ENCODE measurements at places on chromosomes 13 and 19.

- DNase-seq, result no peak
- H3K27ac ChIP-seq, result no peak overlapping the region
- H3K36me3 ChIP-seq, result no peaks in the 10 kb centered on the region
- no peaks in the 10 kb centered on the region for H3K4me1 ChIP-seq
- H3K27me3 ChIP-seq, result no peaks in the 10 kb centered on the region
These were observed 175.8 kb downstream of the DCT start for GRCh38 chr13:94303644-94304174.

- peaks cover 86% of the 10 kb centered on the region for H3K36me3 ChIP-seq
- DNase-seq, result no peak
- H3K4me1 ChIP-seq, result peaks cover 15% of the 10 kb centered on the region
- no peak overlapping the region for H3K27ac ChIP-seq
- H3K27me3 ChIP-seq, result no peaks in the 10 kb centered on the region
These were observed 4.7 kb downstream of the EEF2 start for GRCh38 chr19:3980353-3981251.

- H3K27me3 ChIP-seq, result no peaks in the 10 kb centered on the region
- no peaks in the 10 kb centered on the region for H3K4me1 ChIP-seq
- DNase-seq, result no peak
- no peak overlapping the region for H3K4me3 ChIP-seq
These were observed 5.0 kb downstream of the CBLC start for GRCh38 chr19:44782729-44783128.

DNA sequence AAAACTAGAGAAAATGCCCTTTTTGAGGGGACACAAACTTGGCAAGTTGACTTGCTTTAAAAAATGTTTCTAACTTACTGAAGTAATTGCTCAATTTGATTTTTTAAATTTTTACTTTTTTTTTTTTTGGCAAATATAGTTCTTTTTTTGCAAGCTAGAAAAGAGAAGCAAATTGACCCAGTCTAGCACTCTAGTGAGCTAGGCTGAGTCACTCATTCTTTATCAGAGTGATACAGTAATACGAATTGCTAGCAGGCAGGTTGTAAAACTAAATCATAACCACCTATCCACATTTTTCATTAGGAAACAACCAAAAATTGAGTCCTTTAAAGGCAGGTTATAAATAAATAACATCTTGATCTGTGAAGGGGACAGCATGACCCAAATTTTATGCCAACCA is 51.9 kb upstream of the C1QTNF9 start:
- no peaks in the 10 kb centered on the region for H3K36me3 ChIP-seq
- no peak for DNase-seq

GRCh38 chr13:43042410-43042921 is 19.1 kb downstream of the DNAJC15 start:
- H3K4me3 ChIP-seq, result no peak overlapping the region
- no peak overlapping the region for H3K27ac ChIP-seq
- no peaks in the 10 kb centered on the region for H3K4me1 ChIP-seq

GRCh38 chr13:59492030-59492636 is 671.6 kb downstream of the DIAPH3 start:
- no peak for DNase-seq
- H3K36me3 ChIP-seq, result no peaks in the 10 kb centered on the region
- H3K4me3 ChIP-seq, result no peak overlapping the region
- no peaks in the 10 kb centered on the region for H3K27me3 ChIP-seq

Measured in ascending aorta (tissue), 2 donors.